Ureter (tissue), 1 donor: ENCODE measurements at places on chromosomes 2 and 18. TPM values are rescaled to one million over a fixed set of nuclear protein-coding genes. Genes with fewer than 3 reads are reported as not detected.
A peak's percentile ranks its signal among the peaks of the same experiment; 100 is the strongest.

DNA sequence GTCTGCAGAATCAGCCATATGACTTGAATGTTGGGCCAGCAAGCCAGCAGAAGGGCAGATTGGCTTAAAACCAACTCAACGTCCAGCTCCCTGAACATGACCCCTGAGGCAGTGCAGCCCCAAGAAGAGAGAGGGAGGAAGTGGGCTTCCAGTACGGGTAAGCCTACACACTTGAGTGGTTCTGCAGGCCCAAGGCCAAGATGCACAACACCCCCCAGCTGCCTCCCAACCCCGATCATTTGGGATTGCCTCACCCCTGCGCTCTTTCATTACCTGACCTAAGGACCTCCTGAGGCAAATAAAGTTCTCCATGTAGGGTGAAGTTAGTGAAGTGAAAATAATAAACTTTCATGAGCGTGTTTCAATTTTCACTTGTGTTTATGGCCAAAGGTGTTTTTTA lies 536.0 kb downstream of the TNS1 start:
- no peak for DNase-seq

- no peak for DNase-seq
Observed at GRCh38 chr2:119490106-119490505, 34.2 kb downstream of the SCTR start.

DNA sequence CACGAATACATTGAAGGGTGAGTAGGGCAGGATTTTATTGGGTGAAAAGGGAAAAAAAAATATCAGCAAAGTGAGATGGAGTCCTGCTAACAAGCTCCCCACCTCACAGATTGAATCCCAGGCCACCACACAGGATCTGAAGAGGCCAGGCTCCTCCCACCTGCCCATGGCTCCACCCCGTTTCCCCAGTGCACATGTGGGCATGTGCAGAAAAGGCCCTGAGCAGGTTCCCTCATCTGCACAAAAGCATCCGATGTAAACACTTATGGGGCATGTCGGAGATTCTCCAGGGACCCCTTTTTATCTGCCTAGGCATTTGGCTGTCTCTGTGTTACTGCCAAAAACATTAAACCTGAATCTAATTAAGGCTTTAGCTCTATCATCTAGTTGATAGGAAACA lies 35.2 kb downstream of the SKA1 start:
- DNase-seq: no peak

GRCh38 chr2:111975053-111975552 lies 76.7 kb downstream of the MERTK start:
- DNase-seq: peak; percentile 70

DNA sequence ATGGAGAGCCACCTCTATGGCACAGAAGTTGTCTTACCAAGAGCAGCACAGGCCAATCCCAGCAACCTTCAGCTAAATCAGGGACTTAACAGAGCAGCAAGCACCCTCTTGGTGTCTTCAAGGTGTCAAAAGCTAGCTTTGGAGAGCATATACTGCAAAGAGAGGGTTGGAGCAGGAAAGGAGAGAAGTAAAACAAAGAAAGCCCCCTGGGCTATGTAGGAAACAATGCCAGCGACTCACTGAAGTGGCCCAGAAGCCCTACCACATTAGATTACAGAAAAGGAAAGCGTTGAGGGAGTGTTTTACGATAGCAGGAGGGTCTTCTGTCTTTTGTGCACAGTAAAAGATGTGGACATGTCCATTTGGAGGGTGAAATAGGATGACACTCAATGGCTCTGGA lies 233.4 kb downstream of the MREG start:
- no peak for DNase-seq

DNA sequence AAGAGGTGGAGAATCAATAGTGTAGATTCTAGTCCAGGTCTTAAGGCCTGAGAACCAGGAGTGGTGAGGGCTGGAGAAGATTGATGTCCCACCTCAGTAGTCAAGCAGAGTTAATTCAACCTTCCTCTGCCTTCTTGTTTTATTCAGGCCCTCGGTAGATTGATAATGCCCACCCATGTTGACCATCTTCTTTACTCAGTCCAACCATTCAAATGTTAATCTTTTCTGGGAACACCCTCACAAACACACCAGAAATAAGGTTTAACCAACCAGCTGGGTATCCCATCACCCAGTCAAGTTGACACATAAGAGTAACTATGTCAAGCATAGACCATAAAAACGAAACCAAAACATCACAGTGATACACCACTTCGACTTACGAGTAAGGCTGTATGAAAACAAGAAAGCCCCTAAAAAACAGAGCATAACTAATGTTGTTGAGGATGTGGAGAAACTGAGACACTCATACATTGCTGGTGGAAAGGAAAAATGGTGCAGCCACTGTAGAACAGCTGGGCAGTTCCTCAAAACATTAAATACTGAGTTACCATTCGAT lies 57.5 kb downstream of the SLC35F5 start:
- no peak for DNase-seq

GRCh38 chr2:152823905-152824304 lies 105.5 kb downstream of the ARL6IP6 start:
- DNase-seq: no peak

- DNase-seq: no peak
Observed at GRCh38 chr2:221034973-221035372, 537.1 kb downstream of the EPHA4 start.

GRCh38 chr2:177796654-177797415 lies 275.7 kb downstream of the PDE11A start:
- DNase-seq: no peak

- DNase-seq: no peak
Observed at GRCh38 chr2:80269806-80270205, 34.7 kb downstream of the LRRTM1 start.

- DNase-seq: no peak
Observed at GRCh38 chr2:24471662-24472061, 19.4 kb upstream of the NCOA1 start.

- no peak for DNase-seq
Observed at GRCh38 chr2:47026748-47027534, 111.3 kb upstream of the MCFD2 start.

DNA sequence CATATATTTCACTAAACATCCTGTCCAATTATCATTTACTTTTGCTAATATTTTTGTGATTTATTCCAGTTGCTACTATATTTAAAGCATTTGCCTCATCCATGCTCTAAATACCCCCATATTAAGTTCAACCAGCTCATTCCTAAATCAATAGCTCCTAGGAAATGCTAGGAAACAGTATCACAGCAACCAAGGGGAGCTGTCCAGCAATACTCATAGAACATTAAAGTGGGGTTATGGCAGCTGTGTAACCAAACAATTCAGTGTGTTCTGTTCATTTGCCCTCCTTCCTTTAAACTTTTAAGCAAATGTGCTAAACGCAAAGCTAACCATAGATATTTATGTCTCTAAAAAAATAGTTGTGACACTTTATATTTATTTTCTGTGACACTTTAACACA lies 41.1 kb downstream of the ACVR1C start:
- no peak for DNase-seq

GRCh38 chr2:97936199-97936598 lies 59.5 kb downstream of the TMEM131 start:
- no peak for DNase-seq

DNA sequence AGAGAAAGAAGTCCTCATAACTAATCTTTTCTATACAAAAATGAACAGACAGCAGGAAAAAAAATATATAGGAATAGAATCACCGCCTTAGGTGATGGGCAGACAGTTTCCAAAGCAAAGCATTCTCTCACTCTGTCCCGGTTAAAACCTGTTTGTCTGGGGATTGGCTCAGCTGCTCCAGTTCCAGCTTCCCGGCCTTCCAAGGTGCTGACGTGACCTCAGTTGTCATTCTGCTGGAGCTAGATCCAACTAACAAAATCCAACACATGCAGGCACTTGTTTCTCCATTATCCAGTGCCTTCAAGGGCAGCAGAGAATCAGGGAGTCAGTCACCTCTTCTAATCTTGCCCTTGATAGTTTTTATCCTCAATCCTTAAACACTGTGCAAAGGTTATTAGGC lies 52.8 kb downstream of the IKZF2 start:
- no peak for DNase-seq

GRCh38 chr2:156748221-156748620 lies 312.0 kb downstream of the GPD2 start:
- no peak for DNase-seq

GRCh38 chr18:79963658-79964329 lies 649 bp upstream of the HSBP1L1 start:
- no peak for DNase-seq

- no peak for DNase-seq
Observed at GRCh38 chr2:219997341-219997851, 370.0 kb downstream of the SLC4A3 start.

DNA sequence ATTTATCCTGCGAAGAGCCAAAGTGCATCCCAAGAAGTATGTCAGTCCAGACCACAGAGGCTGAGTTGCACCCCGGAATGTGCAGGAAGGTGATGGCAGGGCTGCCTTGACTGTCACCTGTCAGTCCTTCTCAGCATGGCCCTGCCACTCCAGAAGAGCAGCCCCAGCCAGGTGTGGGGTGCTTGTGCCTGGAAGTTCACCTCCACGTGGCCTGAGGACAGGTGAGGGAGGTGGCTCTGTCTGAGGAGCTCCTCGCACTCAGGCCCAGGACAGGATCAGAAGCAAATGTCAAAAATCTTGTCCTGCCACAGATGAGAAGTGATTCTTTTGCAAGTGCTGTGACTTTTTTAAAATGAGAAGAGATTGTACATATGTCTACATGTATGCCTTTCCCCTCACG lies 31.4 kb upstream of the B3GNT7 start:
- no peak for DNase-seq

The TUBB6 gene
- 101 TPM for total RNA-seq

The LYG2 gene
- not detected for total RNA-seq

The GNAL gene
- total RNA-seq: 19.4 TPM

The RHBDD1 gene
- 78.5 TPM for total RNA-seq

The FAM237A gene
- not detected for total RNA-seq

The TUBA3E gene
- not detected for total RNA-seq

The TDRD15 gene
- 0.10 TPM for total RNA-seq

The CD8B2 gene
- 0.65 TPM for total RNA-seq

The FBXO36 gene
- 3.4 TPM for total RNA-seq

The CNGA3 gene
- total RNA-seq: not detected

The MTLN gene
- total RNA-seq: 61.5 TPM

The KIAA2012 gene
- not detected for total RNA-seq

The ZNF2 gene
- 4.5 TPM for total RNA-seq
